Caki2 (cell line): ENCODE measurements at places on chromosomes 13 and 19.

DNA sequence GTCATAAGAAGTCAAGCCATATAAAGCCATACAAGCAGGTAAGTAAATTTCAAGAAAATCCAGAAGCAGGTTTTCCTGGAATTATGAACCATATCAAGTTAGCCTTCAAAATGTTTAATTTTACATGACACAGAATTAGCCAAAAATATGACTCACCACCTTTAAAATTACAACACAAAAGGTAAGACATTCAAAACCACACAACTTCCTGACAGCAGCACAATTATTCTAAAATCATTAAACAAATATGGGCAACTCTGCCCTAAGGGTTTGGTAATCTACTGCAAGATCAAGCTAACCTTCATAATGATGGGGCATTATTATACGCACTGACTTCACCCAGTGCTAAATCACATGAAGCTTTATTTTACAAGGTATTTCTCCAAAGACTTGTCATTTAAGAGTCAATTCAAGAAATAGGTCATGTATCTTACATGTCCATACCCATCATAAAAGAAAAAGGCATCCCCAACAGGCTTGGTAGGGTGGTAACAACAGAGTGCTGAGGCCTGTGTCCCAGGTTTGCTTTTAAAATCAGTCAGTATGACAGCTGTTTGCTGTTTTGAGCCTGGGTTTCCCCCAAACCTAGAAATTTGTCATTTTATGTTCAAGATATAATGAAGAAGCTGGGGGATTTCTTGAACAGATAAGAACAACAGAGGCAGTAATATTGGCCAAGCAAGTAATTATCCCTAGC is 15.2 kb downstream of the RCBTB1 start:
- no peak for DNase-seq

- no peak for DNase-seq
Measured at GRCh38 chr13:106814463-106814862, 246.5 kb upstream of the ARGLU1 start.

- no peak for DNase-seq
Measured at GRCh38 chr13:95243207-95243606, 58.0 kb downstream of the ABCC4 start.

GRCh38 chr13:83884141-83884540 is 1.9 kb upstream of the SLITRK1 start:
- no peak for DNase-seq

DNA sequence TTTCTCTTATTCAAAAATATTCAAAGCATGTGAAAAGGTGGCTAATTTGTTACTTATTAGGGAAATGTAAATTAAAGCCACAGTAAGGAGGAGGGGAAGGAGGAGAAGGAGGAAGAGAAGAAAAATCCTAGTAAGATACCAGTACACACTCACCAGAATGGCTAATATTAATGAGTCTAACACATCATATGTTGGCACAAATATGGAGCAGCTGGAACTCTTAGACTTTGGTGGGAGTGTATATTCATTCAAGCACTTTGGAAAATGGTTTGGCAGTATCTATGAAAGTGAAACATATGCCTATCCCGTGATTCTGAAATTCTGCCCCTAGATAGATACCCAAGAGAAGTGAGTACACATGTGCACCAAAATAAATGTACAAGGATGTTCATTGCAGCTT is 38.1 kb upstream of the RGCC start:
- no peak for DNase-seq

DNA sequence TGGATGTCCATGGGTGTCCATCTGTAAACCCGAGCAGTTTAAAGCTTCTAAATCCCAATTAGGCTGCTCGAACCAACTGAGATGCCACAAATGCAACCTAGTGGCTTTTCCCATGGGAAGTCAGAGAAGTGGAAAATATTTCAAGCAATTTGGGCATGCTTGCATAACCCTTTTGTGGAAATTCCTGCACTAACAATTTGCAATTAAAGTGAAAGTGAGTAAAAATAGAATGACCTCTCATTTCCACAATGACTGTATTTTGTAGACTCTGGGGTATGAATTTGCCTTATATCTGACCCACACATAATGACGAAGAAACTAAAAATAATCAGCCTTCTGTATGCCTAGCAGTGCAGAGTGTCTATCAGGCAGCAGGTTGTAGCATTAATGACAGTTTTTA is 91.8 kb upstream of the TSC22D1 start:
- DNase-seq, result no peak

DNA sequence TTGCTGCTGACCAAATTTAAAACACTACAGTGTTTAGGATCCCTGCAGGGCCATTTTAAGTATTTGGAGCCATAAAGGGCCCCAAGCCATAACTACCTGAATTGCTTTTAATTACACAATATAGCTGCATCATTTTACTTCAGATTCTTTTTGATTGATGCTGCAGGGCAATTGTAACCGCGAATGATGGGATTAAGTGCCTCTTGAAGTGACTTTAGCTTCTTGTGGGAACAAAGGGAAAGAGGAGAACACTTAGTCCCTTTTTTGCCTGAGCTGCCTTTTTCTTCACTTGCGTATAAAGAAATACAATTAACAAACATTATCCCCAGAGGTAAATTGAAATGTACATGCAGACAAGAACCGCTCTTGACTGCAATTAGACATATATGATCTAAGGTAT is 228.5 kb downstream of the ZIC5 start:
- DNase-seq, result no peak

- DNase-seq, result no peak
Measured at GRCh38 chr13:49998714-49999624, 2.1 kb downstream of the TRIM13 start.

GRCh38 chr13:110266431-110266809 is 40.5 kb downstream of the COL4A1 start:
- DNase-seq, result no peak

- no peak for DNase-seq
Measured at GRCh38 chr13:29846475-29847256, 3.8 kb downstream of the UBL3 start.

- DNase-seq, result no peak
Measured at GRCh38 chr13:43285933-43286597, 262.7 kb downstream of the DNAJC15 start.

- DNase-seq, result peak; percentile 90
Measured at GRCh38 chr19:13051557-13052165, 51.0 kb downstream of the LYL1 start.
